Naive B cell (primary cell): ENCODE measurements at places on chromosomes 1 and 21. TPM values are rescaled to one million over a fixed set of nuclear protein-coding genes. Genes with fewer than 3 reads are reported as not detected.

GRCh38 chr1:160647329-160647720, 481 bp upstream of the SLAMF1 start:
- H3K4me1 ChIP-seq = peaks cover 82% of the 10 kb centered on the region
- H3K27me3 ChIP-seq = no peaks in the 10 kb centered on the region
- H3K36me3 ChIP-seq = peaks cover 6% of the 10 kb centered on the region
- no peak for DNase-seq
- H3K4me3 ChIP-seq = peak overlapping the region; percentile 98

- no peak for DNase-seq
- H3K27me3 ChIP-seq = no peaks in the 10 kb centered on the region
- H3K4me1 ChIP-seq = peaks cover 60% of the 10 kb centered on the region
- H3K36me3 ChIP-seq = peaks cover 46% of the 10 kb centered on the region
Measured at GRCh38 chr1:150576794-150577556, 2.4 kb downstream of the MCL1 start.

DNA sequence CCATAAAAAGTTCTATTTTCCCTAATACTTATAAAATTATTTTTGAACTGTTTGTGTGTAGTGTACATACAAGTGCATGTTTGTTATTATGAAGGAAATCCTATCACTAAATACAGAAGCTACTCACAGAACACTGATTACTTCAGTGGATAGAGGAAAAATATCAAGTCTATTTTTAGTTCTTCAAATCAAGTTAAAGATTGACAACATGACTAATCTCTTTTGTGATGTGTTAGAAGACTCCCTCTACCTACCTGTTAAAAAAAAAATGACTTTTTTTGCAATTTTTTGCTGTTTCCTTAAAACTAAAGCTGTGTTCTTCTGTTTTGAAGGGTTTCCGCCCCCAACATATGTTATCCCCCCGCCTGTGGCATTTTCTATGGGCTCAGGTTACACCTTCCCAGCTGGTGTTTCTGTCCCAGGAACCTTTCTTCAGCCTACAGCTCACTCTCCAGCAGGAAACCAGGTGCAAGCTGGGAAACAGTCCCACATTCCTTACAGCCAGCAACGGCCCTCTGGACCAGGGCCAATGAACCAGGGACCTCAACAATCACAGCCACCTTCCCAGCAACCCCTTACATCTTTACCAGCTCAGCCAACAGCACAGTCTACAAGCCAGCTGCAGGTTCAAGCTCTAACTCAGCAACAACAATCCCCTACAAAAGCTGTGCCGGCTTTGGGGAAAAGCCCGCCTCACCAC, 45.5 kb downstream of the NCF2 start:
- H3K4me1 ChIP-seq = peaks cover 18% of the 10 kb centered on the region
- no peak overlapping the region for H3K27ac ChIP-seq
- H3K27me3 ChIP-seq = no peaks in the 10 kb centered on the region
- H3K4me3 ChIP-seq = no peak overlapping the region

- no peak overlapping the region for H3K4me3 ChIP-seq
- H3K27me3 ChIP-seq = peaks cover 31% of the 10 kb centered on the region
- DNase-seq = no peak
- H3K27ac ChIP-seq = no peak overlapping the region
Measured at GRCh38 chr1:29673228-29673500, 436.8 kb downstream of the PTPRU start.

The PRRX1 gene
- polyA plus RNA-seq = not detected
